ENCODE measurements at places on chromosomes 3 and 15. TPM values are rescaled to one million over a fixed set of nuclear protein-coding genes. Genes with fewer than 3 reads are reported as not detected.

Gene ANKUB1
- not detected for polyA plus RNA-seq

Gene MANF
- 31.8 TPM for polyA plus RNA-seq

Gene CYP1A2
- not detected for polyA plus RNA-seq

Gene RCN2
- 22.3 TPM for polyA plus RNA-seq

Gene NAALADL2
- polyA plus RNA-seq: 0.58 TPM

Gene KCNAB1
- 0.12 TPM for polyA plus RNA-seq

Gene CD200R1
- 0.25 TPM for polyA plus RNA-seq

Gene TMPRSS7
- polyA plus RNA-seq: 0.12 TPM

Gene ANKDD1A
- polyA plus RNA-seq: 1.5 TPM

Gene DAZL
- not detected for polyA plus RNA-seq

Gene BTLA
- polyA plus RNA-seq: not detected

Gene GASK1A
- 4.0 TPM for polyA plus RNA-seq

Gene CYP11A1
- polyA plus RNA-seq: 2.5 TPM

Gene ZNF660
- polyA plus RNA-seq: 0.45 TPM

Gene NPAP1
- polyA plus RNA-seq: not detected

Data from stomach (tissue), 19 donors.